ENCODE measurements at places on chromosomes 2 and 18. TPM values are rescaled to one million over a fixed set of nuclear protein-coding genes. Genes with fewer than 3 reads are reported as not detected.

DNA sequence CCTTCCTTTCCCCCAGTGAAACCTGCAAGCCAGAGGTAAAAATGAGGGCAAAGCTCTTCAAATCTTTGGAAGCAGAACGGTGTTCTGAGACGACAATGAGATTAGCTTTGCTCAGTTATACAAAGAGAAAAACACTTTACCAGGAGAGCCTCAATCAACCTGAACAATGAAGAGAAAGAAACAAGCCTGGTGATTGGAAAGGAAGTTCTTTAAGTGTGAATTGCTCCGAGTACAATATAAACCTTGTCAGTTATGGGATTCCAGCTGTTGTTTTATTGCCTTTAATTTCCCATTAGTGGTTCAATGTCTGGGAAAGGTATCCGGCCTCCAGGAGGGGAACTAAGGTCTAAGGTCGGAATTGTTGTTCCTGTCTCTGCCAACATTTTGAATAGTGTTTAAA is 901.6 kb downstream of the EPHA4 start:
- DNase-seq, result no peak

GRCh38 chr2:217338306-217338916 is 478.5 kb upstream of the TNP1 start:
- no peak for DNase-seq

LOXHD1 gene
- 2.0 TPM for polyA plus RNA-seq

- DNase-seq, result no peak
These were observed 101.5 kb upstream of the ODC1 start for GRCh38 chr2:10549621-10550020.

DNA sequence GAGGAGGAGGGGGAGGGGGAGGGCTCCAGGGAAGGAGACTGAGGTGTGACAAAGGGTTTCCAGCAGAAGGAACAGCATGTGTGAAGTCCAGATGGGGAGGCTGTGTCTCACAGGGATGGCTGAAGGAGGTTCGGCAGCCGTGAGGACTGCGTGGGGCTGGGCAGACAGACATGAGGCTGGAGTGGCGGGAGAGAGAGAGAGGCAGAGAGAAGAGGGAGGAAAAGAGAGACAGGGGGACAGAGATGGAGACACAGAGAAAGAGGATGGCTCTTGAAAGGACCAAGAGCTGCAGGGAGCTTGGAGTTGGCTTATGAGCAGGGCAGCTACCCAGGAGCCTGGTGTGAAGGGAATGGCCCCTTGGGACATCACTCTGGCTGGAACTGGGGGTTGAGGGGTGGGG is 138.9 kb upstream of the ASB18 start:
- DNase-seq, result no peak

- DNase-seq, result no peak
These were observed 58.8 kb upstream of the HAAO start for GRCh38 chr2:42851186-42851585.

SAG gene
- 0.05 TPM for polyA plus RNA-seq

FABP1 gene
- polyA plus RNA-seq, result not detected

Data from muscle of arm (tissue), 14 donors.